Stimulated activated CD4-positive, alpha-beta T cell treated with anti-CD3 and anti-CD28 coated beads, TNF-alpha, amount 100 ng/mL, for 1 hour (primary cell): ENCODE measurements at places on chromosomes 7 and 10.

DNA sequence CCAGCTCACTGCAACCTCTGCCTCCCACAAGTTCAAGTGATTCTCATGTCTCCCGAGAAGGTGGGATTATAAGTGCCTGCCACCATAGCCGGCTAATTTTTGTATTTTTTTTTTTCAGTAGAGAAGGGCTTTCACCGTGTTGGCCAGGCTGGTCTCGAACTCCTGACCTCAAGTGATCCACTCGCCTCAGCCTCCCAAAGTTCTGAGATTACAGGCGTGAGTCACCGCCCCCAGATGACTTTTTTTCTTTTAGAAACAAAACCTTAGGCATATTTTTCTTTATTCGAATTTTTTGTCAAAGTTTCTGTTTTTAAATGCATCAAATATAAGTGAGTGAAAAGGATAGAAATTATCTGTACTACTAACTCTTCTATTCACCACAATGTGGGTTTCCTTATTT is 113.1 kb downstream of the LRRC4 start:
- DNase-seq: no peak

GRCh38 chr10:125125951-125126735 is 34.2 kb downstream of the CTBP2 start:
- DNase-seq: no peak

- no peak for DNase-seq
These were observed 4.9 kb upstream of the ZSCAN21 start for GRCh38 chr7:100044718-100045117.

DNA sequence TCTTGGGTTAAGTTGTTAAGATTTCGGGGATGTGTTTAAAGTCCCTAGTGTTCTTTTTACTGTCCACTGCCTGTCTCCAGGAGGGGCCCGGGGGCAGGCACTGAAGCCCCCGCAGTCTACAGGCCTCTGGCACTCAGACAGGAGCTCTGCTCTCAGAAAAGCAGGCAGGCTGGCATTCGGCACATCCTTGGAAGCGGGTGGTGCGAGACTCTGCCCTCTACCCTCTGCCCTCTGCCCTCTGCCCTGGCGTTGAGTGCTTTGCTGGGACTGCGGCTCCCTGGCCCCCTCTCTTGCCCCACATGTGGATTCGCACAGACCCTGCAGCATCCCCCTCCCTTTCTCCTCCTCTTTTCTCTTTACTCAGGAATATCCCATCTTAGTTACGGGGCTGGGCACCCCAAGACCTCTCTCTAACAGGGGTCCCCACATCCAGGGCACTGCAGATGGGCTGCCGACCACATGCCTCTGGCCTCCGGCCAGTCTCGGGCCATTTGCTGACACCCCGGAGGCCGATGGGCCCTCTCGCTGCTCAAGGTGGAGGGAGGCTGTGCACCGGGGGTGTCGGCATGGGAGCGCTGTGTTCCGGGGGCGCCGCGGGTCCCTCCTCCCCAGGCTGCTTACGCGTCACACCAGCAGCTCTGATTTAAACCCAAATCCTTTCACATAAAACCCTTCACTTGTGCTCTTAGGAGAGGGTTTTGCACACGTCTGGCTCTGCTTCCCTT is 479.9 kb downstream of the DNAJB6 start:
- DNase-seq: no peak

- no peak for DNase-seq
These were observed 3.0 kb upstream of the TMEM184A start for GRCh38 chr7:1558841-1559625.

DNA sequence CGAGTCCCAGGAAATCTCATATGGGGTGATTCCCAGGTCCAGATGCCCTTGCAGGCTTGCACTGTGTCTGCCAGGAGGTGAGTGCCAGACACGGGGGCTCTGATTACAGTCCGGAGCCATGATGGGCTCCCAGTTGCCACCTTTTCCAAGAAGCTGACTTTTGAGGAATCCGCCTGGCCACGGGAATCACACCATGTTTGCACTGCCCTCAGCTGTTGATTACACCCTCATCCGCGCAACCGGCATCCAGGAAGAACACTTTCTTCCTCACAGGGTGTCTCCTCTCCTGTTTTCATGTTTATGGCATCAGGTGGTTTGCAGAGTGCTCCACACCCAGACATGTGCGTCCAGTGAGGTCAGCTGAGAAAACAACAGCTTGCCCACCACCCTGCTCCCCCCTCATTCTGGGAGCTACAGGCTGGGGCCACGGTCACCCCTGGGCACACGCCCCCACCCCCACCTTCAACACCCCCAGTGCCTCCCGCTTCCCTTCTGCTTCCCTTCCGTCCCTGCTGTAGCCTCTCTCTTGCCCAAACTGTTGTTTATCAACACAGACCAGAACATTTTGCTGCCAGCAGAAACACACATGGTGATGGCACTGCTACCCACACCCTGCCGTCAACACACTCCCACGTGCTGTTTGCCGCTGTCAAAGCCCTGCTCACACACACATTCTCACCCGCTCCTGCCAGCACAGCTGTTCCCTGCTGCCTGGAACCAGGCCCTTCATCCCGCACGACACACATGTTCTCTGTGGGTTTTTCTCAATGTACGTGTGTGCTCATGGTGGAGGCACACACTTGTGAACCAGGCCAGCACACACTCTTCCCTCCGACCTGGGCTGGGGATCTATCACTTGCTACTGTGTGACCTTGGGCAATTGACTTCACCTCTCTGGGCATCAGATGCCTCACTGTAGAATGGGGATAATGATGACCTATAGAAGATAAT is 35.8 kb downstream of the DDIT4 start:
- no peak for DNase-seq
